ENCODE measurements at places on chromosomes 11 and 22.

- DNase-seq, result no peak
Observed at GRCh38 chr11:76523147-76523546, 78.3 kb downstream of the EMSY start.

GRCh38 chr11:33413301-33413700, 156.1 kb downstream of the HIPK3 start:
- no peak for DNase-seq

DNA sequence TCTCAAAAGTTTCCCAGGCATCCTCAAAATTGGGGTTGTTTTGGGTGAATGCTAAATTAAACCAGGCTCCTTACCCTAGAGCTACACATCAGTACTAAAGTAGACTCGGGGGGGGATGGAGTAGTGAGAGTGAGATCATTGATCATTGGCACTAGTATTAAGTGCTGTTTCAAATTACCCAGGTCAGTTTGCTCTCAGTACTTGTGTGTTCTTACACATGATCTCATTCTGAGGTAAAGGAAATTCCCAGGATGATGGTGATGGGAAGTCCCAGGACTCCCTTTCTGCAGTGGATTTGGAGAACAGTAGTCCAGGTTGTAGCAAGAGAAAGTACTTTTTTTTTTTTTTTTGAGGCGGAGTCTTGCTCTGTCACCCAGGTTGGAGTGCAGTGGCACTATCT, 12.5 kb downstream of the RBM4 start:
- DNase-seq, result no peak

GRCh38 chr11:113189909-113190667, 124.3 kb upstream of the TTC12 start:
- peak; percentile 36 for DNase-seq

- DNase-seq, result no peak
Observed at GRCh38 chr22:20116376-20116950, 559 bp downstream of the RANBP1 start.

DNA sequence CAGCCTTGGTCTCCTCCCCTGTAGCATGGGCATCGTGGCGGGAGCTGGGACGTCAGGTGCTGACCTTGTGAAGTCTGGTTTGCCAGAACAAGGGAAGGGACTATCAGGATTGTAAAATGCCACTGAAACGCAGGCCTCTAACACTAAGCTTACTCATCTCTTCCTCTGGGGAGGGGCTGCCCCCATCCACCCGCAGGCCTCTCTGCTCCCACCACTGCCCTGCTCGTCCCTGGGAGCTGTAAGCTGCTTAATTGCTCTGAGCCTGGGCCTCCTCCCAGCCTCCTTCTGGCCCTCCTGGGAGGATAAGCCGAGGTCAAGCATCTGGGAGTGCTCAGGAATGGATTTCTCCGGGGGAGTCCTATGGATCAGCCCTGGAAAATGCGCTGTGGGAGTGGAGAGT, 8.4 kb downstream of the SHISAL1 start:
- no peak for DNase-seq

- no peak for DNase-seq
Observed at GRCh38 chr11:39434466-39434865, 2025.0 kb downstream of the LRRC4C start.

- DNase-seq, result no peak
Observed at GRCh38 chr22:19981961-19982920, 34.4 kb downstream of the ARVCF start.

DNA sequence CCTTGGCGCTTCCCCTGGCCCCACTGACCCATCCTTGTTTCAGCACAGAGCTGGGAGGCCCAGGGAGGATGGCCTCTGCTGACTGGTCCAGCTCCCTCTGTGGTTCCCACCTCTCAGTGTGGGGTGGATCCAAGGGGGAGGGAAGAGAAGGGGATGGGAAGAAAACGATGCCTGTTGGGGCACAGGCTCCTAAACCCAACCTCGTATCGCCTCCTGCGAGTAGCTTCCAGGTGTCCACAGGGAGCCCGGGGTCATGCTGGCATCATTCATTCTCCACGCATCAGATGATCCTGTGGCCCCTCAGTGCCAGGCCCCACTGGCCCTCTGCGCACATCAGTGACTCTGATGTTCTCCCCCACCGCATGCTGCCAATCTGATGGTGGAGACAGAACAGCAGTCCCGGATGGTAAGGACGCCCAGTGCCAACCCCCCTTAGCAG, 5.1 kb downstream of the MYEOV start:
- no peak for DNase-seq

DNA sequence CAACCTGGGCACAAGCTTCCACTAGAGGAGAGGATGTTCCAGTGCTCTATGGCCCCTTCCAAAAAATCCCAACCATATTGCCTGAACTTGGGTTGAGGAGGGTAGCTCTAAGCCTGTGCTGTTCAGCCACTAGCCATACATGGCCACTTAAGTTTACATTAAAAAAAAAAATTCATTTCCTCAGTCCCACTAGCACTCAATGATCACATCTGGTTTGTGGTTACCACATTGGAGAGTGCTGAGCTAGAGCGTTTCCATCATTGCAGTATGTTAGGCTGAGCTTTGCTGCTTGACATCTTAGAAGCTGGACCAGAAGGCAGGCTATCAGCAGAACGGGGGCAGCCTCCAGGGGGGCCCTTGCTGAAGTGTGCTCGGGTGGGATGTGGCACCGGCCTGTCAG, 43.5 kb upstream of the CYP2D6 start:
- no peak for DNase-seq

DNA sequence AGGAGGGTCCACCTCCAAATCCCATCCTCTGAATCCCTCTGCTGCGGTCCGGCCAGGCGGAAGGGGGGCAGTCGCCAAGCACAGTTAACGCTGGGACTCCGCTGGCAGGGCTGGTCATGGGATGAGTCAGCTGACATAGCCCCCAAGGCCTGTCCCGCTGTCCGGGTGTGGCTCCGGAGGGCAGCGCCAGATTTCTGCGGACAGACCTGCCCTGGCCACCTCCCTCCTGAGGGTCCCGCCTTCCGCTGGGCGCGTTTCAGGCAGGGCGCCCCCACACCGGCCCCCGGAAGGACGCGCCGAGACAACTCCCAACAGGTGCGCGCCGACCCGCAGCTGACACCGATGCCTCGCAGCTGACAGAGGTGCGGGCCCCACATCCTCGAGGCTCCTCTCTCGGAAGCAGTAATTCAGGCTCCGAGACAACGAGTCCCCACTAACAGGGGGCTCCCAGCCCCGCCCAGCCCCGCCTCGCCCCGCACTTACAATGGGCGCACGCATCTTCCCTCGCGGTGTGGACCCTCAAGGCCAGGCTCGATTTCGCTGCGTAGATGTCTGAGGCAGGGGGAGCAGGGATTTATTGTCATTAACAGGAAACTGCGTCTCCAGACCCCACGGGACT, 607 bp downstream of the PLAAT3 start:
- peak; percentile 49 for DNase-seq

DNA sequence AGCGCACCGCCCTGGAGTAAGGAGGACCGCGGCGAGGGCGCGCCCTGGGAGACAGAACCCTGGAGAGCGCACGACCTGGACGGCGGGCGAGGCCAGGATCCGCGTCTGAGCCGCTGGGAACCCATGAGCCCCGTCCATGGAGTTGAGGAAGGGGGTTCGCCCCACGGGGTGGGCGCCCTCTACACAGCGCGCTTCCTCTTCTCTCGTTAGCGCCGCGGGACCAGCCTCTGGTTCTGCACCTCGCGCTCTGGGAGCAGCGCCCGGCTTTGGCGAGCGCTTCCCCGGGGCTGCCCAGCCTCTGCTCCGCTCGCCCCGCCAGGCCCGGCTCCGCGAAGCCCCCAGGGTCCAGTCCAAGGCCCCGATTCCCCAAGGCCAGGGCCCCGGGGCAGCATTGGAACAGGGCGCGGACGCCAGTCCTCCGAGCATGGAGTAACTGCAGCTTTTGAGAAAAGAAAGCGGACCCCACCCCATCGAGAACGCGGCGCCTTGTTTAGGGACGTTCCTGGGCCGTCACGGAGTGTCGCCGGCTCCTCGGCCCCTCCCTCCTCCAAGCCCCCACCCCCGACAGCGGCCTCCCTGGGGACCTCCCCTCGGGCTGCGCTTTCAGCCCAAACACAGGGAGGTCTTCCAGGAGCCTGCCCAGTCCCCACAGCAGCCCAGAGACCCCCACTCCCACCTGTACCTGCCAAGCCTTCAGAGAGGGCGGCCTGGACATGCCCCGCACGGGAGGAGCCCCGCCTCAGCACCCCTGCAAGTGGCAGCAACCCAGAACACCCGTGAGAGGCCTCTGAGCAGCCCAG, 56.2 kb downstream of the BRD1 start:
- DNase-seq, result no peak

- DNase-seq, result no peak
Observed at GRCh38 chr11:129639300-129639699, 176.3 kb upstream of the TMEM45B start.

- DNase-seq, result no peak
Observed at GRCh38 chr11:121625777-121626506, 173.2 kb upstream of the SORL1-AS1 start.

DNA sequence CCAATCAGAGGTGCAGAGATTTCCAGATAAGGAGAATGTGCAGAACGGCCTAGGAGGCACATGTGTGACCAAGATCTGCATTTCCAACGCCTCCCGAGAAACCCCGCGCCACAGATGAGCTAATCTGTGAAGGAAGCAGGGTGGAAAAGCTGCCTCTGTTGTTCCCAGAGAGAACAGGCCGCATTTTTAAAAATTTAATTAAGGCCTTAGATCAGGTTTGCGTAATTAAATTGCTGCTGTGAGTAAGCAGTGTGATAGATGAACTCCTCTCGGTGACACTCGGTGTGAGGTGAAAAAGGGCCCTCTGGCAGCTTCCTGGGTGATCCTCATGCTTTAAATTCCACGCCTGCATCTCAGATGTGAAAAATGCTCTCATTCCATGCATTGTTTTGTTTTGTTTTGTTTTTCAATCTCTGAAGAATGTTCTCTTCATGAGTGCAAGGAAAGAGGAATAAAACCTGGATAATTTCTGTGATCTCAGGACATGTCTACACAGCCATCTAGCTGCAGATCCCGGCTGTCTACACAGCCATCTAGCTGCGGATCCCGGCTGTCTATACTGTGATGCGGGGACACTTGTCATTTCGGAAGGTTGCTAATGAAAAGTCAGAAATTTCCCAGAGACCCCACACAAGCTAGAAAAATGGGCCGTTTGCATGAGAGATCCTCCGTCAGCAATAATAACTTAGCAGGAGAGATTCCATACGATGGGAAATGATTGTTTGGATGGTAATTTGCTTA, 1398.9 kb downstream of the BRD1 start:
- DNase-seq, result no peak

- peak; percentile 78 for DNase-seq
Observed at GRCh38 chr22:45317551-45318167, 7.9 kb downstream of the FAM118A start.

- DNase-seq, result no peak
Observed at GRCh38 chr22:19543970-19544708, 19.9 kb upstream of the CLDN5 start.

- no peak for DNase-seq
Observed at GRCh38 chr11:35810045-35810645, 133.7 kb upstream of the LDLRAD3 start.

DNA sequence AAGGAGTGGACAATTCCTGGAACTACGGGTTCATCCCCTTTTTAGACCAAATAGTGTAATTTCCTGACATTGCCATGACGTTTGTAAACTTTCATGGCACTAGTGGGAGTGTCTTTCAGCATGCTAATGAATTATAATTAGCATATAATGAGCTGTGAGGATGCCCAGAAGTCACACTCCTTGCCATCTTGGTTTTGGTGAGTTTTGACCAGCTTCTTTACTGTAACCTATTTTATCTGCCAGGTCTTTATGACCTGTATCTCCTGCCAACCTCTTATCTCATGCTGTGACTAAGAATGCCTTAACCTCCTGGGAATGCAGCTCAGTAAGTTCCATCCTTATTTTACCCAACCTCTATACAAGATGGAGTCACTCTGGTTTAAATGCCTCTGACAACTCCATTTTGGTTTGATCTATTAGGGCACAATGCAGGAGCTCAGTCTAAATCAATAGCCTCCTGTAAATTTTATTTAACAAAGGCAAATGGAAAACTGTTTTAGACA, 20.7 kb downstream of the OR10A6 start:
- no peak for DNase-seq

DNA sequence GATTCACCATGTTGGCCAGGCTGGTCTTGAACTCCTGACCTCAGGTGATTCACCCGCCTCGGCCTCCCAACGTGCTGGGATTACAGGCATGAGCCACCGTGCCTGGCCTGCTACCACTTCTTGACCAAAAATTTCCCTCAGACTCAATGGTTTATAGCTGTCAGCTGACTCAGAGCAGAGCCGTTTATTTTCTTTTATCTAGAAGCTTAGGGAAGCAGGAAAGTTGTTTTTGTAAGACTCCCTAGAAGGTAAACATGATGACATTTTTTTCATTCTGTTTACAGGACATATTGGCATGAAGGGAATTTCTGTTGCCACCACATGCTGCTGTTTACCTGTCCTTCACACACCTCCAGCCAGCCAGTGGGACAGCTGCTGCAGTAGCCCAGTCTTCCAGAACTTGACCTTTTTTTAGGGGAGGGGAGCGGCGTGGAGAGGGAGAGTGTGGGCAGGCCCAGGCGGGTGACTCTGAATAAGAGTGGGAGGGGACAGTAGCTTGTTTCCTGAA, 56.1 kb upstream of the PTPRJ start:
- DNase-seq, result no peak

DNA sequence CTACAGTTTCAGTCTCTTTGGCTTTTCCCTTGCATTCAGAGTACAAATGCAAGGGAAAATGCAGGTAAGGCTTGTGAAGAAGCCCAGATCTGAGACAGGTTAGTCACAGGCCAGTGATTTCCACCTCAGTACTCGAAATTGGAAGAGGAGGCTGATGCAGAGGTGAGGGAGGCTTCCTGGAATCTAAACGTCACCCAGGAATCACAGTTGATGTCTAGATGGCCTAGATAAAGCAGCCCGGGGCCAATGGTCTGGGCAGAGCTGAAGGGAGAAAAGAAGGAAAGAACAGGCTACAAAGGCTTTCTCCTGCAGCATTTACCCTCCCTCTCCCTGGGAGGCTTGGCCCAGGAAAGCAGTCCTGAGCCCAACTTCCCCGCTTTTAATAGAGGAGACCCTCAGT, 8.5 kb downstream of the TRIM6 start:
- no peak for DNase-seq

DNA sequence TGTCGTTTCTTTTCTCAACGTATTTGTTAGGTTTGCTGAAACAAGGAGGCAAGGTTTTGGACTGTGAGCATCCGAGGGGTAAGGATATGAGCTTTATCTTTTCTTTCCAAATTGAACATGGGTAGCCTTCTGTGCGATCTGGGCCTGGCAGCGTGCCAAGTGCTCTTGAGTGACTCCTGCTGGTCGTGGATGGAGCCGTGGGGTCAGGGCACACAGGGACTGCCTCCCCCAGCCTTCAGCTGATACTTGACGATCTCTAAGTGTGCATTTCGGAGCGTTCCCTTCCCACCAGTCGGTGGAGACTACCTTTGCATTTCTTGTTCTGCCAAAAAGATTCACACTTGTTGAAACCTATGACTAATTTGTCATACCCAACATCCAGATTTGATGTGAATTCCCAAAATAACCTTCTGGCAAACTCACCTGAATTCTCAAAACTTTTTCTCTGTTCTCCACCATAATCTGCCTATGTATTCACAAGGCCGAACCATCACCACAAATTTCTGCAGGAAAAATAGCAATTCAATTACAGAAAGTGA, 40.1 kb upstream of the CLMP start:
- peak; percentile 40 for DNase-seq

All from CD4-positive, alpha-beta T cell treated with Interleukin-1 beta for 1 hour (primary cell).